ENCODE measurements at places on chromosomes 6 and 20.

GRCh38 chr20:33370291-33370690 is 31.0 kb downstream of the CDK5RAP1 start:
- DNase-seq: no peak

DNA sequence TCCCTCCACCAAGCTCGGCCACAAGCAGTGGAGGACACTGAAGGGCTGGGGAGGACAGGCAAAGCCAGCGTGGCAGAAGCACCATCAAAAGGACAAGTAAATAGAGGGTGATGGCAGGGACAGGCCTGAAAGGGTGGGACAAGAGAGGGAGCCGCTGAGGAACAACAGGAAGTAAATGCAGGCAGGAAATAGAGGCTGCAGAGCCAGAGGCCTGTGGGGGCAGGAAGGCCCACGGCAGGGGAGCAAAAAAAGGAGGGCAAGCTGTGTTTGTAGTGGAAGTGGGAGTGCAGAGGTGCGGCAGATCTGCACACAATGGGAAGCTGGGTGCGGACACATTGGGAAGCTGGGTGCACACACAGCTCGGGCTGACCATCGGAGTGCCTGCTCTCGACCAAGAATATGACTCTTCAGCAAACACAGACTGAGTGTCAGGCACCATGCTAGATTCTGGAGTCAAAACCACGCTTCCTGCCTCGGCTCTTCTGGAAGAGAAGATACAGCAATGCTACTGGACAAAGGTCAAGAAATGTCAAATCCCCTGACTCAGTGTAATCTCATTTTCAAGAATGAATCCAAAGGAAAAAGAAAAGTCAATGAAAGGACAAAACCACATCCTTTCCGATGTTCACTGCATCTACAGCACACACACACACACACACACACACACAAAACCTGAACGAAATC is 40.4 kb upstream of the RAB22A start:
- DNase-seq: no peak

- no peak for DNase-seq
Measured at GRCh38 chr6:86782328-86782727, 155.0 kb upstream of the HTR1E start.

GRCh38 chr6:3557336-3557735 is 100.5 kb upstream of the SLC22A23 start:
- DNase-seq: no peak

DNA sequence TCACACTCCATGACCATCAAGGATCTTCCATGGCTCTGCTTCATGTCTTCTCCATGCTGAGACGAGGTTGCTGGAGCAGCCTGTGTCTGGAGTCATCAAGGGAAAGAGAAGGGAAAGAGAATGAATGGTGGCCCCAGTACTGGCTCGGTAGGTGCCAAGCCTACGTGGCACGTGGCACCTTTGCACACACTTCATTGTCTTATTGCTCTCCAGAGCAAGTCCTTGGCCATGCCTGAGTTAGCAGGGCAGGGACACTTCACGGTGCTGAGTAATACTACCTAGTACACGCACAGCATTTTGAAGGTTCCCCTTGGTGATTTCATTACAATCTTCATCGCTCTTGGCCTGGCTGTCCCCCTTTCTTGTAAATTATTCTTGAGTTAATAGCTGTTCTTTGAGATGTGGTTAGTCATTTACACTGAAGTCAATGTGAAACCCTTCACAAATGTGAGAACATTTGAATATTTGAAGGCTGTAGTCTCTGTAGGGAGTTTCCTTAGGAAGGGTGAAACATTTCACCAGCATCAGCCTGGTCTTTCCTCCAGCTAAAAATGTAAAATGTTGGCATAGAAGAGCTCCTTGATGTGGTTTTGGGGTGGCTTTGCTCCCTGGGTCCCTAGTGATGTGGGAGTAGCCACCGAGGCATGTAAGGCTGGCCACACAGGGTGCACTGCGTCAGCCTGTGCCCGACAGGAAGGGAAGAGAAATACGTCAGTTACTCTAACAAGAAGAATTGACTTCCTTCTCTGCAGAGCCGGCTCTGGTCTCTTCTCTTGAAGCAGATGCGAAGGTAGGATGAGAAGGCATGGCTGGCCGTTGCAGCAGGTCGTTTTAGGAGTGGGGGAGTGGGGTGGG is at the start of gene SYTL3:
SYTL3 (plus strand) TSS at position 766 of the 855 bp plus-strand sequence. CDS start 13,215 bp downstream, outside the sequence.
- peak; percentile 67 for DNase-seq

DNA sequence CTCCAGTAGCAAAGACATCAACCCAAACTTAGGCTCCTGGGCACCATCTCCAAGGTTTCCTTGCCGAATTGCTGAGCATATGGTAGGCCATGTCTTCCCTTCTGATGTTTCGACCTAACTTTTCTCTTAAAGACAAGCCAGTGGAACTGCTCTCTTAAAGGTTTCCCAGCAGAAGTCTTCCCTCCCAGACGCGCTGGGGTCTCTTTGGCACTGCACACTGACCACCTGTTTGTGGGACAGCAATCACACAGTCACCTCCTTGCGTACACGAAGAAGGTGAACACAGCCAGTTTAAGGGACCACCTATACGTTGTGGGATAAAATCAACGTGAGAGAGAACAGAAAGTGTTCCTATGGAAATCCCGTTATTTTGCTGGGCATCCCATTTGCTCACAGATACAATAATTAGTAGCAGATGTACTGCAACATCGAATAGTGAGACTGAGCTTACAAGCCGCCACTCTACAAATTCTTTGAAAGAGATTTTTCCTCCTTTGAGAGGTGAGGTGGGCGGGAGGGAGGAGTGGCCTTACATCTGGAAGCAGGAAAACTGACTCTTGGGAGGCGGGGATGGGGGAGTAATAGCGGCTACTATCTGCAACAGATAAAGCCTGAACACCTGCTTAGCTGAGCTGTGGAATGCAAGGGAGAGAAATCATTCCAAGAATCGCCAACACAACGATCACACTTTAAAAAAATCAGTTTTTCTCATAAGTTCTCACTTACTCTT is 9.9 kb downstream of the GRIK2 start:
- no peak for DNase-seq

DNA sequence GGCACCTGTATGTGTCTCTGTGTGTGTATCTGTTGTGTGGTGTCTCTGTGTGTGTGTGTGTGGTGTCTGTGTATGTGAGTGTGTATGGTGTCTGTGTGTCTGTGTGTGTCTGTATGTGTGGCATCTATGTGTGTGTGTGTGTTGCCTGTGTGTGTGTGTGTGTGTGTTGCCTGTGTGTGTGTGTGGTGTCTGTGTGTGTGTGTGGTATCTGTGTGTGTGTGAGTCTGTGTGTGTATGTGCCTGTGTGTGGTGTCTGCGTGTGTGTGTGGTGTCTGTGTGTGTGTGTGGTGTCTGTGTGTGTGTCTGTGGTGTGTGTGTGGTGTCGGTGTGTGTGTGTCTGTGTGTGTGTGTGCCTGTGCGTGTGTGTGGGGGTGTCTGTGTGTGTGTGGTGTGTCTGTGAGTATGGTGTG is 31.7 kb upstream of the VEGFA start:
- DNase-seq: no peak

DNA sequence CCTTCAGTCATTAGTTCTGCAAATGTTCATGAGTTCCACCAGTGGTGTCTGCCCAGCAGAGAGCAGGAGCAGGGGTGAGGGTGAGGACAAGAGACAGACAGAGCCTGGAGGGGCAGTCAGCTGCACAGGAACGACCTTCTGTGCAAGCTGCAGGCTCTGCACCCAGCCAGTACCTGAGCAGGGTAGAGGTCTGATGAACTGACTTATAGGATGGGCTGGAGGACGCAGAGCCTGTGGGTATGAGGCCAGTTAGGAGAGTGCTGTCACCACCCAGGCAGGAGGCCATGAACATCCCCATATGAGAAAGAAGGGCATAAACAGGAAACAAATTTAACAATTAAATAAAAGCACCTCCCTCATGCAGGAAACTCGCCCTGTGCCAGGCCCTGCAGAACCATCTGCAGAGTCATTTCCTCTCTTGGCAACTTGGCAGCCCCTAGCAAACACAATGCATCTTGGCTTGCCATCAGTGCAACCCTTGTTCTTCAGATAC is 17.9 kb downstream of the C6orf15 start:
- DNase-seq: peak; percentile 60

GRCh38 chr6:19059102-19059501 is 672.0 kb downstream of the RNF144B start:
- no peak for DNase-seq

- no peak for DNase-seq
Measured at GRCh38 chr6:118403036-118403435, 145.1 kb upstream of the PLN start.

GRCh38 chr6:10033223-10033829 is 381.5 kb downstream of the TFAP2A start:
- DNase-seq: no peak

DNA sequence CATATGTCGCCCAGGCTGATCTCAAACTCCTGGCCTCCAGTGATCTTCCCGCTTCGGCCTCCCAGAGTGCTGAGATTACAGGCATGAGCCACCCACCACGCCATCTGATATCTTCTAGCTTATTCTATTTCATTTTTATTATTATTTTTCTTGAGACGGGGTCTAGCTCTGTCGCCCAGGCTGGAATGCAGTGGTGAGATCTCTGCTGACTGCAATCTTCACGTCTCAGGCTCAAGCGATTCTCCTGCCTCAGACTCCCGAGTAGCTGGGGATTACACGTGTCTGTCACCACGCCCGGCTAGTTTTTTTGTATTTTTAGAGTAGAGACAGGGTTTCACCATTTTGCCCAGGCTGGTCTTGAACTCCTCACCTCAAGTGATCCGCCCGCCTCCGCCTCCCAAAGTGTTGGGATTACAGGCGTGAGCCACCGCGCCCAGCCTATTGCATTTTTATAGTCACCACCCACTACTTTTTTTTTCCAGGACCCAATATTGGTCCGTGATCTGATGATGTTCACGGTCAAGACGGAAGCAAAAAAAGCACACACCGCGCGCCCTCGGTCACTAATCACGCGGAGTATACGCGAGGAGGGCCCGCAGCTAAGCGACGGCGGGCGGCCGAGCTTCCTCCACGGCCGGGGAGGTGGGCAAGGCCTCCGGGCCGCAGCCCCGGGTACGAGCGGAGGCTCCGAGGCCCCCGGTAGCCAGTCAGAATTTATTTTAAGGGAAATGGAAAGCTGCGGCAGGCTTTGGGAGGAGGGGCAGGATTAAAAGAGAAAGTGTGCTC is 1.1 kb upstream of the LSM14B start:
- peak; percentile 73 for DNase-seq

- peak; percentile 54 for DNase-seq
Measured at GRCh38 chr6:2171728-2172127, 73.7 kb downstream of the GMDS start.

DNA sequence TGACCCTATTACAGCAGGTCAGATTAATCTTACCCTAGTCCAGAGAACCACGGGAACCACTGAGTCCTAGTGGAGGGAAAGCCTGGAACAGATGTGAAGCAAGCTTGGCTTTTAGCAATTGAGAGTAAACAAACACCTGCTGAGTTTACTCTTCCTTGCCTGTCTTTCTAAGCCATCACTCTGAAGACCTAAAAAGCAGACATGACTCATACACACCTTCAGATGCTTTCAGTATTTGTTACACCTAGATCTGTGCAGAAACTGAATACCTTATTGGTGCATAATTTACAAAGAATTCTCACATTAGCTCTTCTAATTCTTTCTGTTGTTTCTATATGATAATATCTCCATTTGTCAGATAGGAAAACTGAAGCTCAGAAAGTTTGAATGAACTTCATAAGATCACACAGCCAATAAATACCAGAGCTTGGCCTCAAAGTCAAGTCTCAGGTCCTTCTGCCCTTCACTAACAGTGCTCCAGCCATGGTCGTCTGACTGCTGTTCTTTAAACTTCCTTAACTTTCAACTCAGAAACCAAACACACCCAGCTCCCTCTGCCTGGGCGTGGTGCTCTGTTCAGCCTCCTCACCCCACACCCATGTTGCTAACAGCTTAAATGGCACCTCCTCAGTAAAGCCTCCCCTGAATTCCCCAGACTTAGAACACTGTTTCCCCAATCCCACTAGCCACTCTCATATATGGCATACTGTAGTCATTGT is 8.6 kb upstream of the GABBR1 start:
- DNase-seq: peak; percentile 74

- DNase-seq: no peak
Measured at GRCh38 chr20:58512808-58513552, 2.2 kb downstream of the APCDD1L start.

DNA sequence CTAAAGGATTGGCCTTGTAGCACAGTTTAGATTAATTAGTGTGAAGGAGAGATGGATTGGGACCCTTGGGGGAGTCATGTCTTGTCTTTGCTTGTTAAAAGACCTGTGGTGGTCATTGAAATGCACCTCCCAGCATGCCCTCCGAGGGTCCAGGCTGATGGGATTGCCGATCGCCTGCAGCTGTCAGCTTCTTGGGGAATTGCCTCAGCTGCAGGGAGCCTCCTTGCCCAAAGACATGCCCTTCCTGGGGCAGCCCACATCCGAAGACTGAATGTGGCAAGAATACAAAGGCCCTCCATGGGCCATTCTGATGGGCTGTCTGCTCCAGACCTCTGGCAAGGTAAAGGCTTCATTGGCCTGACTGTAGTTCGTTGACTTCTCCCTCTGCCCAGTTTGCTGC is 150.7 kb downstream of the FARS2 start:
- no peak for DNase-seq

GRCh38 chr6:128421788-128422187 is 98.6 kb downstream of the PTPRK start:
- no peak for DNase-seq

DNA sequence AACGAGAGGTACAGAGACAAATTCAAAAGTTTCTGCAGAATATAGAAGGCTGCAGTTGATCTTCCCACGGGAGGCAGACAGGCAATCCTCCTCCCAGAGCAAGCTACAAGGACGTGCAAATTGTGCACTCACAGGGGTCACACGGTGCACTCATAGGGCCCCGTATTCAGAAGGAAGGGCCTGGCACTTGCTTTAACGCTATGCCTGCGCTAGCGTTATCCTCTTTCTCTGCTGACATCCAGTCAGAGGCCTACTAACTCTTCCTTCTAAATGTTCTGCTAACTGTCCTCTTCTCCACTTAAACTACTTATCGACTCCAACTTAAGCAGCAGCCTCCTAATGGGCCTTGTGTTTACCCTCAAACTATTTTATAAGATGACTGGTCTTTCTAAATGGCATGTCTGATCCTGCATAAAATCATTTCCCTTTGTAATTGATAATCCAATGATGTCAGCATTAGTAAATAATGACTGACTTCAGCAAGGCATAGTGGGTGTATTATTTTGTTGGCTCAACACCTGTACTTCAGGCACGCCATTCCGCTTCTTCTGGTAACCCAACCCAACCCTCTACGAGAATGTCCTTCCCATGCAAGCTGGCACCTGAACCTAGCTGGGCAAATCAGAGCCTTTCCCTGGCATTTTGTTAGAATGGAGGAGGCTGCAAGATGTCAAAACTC is 2.2 kb downstream of the IFNGR1 start:
- DNase-seq: no peak

- DNase-seq: no peak
Measured at GRCh38 chr20:5356941-5357340, 40.2 kb upstream of the PROKR2 start.

- no peak for DNase-seq
Measured at GRCh38 chr6:67045076-67045475, 1338.0 kb upstream of the EYS start.

GRCh38 chr6:98945311-98946115 is 2.2 kb downstream of the FBXL4 start:
- no peak for DNase-seq

DNA sequence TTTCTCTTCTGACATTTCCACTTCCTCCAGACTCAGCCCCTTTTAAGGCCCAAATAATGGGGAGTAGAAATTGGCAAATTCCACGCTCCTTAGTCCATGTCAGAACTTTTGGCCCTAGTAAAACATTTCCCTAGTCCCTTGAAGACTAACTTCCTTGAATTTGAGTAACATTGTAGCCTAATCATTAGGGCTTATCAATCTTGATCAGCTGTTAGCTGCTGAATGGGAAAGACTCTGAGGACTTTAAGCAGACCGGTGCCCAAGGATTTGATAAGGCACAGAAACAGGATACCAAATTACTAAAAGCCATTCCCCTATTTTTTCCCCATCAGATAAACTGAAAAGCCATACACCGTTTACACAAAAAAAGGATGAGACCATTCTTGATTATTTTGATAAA is 37.0 kb upstream of the ECI2 start:
- DNase-seq: no peak
